SJCRH30 (cell line): ENCODE measurements at places on chromosomes 16 and 17. TPM values are rescaled to one million over a fixed set of nuclear protein-coding genes. Genes with fewer than 3 reads are reported as not detected.
A peak's percentile ranks its signal among the peaks of the same experiment; 100 is the strongest.

The BEAN1 gene
- total RNA-seq, result 0.84 and 0.87 TPM in 2 replicates

The TMC5 gene
- total RNA-seq, result not detected in 2 replicates

The NMT1 gene
- total RNA-seq, result 69.9 and 72.0 TPM in 2 replicates

DNA sequence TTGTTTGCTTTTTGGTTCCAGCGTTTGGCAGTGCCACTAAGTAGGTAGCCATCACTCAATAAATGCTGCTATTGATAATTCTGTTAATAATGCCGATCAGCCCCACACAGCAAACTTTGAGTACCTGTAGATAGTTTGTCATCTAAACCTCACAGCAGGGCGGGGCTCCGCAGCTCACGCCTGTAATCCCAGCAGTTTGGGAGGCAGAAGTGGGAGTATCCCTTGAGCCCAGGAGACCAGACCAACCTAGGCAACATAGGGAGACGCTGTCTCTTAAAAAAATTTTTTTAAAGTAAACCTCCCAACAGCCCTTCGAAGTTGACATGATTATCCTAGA lies 1.6 kb downstream of the BFAR start:
- DNase-seq, result no peak

- no peak for DNase-seq
Observed at GRCh38 chr17:4073983-4074830, 68.6 kb downstream of the ZZEF1 start.

GRCh38 chr16:70691223-70692129 lies 5.6 kb upstream of the MTSS2 start:
- DNase-seq, result peak; percentile 44
